ENCODE measurements at places on chromosomes 13 and 19.
A peak's percentile ranks its signal among the peaks of the same experiment; 100 is the strongest.

GRCh38 chr19:7258041-7258839 is 36.0 kb downstream of the INSR start:
- no peak for DNase-seq

- no peak for DNase-seq
These were observed 12.3 kb downstream of the GATAD2A start for GRCh38 chr19:19417628-19418245.

DNA sequence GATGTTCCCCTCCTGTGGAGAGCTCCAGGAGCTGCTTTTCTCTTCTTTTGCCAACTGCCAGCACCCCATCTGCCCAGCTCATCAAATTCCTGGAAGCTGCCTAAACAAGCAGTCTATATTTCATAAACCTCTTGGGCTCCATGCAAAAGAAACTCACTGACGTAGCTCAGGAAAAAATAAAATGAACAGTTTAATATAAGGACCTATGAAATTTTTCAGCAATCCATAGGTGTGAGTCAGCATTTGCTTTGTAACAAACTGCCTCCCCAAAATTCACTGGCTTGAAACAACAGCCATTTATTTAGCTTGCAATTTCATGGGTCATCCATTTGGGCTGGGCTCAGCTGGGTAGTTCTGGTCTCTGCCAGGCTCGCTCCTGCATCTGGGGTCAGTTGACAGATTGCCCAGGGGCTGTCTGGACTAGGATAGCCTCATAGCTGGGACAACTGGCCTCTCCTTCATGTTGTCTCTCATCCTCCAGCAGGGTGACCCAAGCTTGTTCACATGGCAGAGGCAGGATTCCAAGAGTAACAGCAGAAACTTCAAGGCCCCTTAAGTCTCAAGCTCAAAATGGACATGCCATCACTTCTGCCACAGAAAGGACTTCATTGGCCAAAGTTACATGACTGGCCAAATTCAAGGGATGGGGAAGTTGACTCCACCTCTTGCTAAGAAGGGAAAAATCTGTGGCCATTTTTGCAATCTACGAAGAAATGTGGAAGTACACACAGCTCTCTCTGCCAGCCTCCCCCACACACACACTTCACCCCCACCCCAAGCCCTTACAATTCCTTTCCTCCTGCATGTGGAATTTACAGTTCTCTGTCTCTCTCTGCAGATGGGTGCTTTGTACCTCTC is 7.9 kb upstream of the PVR start:
- no peak for DNase-seq

DNA sequence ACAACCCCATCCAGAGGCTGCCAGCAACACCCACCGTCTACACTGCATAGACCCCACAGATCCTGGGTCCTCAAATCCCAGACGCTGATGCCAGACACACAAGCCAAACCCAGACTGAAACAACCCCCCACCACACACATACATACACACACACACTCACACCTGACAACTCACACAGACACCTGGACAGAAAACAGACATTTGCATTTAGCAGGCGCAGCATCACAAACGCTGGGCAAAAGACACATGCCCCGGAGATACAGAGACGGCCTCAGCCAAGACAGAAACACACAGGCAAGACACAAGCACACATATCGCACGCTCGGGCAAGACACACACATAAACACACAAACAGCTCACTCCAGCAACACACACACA is 1.3 kb downstream of the BBC3 start:
- no peak for DNase-seq

GRCh38 chr13:74093691-74094090 is 40.5 kb downstream of the KLF12 start:
- DNase-seq = no peak

DNA sequence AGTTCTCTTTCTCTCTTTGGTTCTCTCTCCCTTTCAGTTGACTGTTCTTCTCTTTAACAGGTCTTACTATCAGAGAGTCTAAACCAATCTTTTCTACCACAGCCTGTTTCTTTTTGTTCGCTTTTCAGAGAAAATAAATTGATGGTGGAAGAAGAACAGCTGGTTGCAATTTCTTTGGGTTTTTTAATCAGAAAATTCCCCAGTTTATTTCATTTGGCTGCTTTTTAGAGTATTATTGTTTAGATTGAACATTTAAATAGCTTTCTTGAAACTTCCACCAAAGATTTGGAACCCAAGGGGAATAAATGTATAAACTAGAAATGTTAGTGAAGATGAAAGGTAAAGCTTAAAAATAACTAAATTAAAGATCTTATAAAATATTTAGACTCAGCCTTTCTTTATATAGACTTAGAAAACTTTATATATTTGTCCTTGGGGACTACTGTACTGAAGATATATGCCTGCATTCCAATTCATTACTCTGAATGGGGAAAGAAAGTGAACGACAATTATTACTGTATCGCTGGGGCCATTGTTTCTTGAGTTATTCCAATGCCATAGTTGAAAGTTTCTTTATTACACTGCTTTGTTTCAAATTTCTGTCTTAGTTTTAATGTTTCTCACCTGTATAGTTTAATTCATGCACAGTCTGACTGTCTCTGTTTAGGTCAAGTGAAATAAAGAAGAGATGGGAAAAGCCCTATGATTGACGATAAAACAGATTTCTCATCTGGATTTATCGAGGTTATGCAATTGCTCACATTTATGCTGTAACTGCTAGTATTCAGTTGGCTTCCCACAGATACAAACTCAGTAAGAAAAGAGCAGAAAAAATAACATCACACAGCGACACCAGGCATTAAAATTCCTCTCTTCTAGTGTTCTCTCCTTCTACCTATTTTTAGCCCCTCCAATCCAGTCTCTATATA is 169.4 kb upstream of the CSNK1A1L start:
- no peak for DNase-seq

DNA sequence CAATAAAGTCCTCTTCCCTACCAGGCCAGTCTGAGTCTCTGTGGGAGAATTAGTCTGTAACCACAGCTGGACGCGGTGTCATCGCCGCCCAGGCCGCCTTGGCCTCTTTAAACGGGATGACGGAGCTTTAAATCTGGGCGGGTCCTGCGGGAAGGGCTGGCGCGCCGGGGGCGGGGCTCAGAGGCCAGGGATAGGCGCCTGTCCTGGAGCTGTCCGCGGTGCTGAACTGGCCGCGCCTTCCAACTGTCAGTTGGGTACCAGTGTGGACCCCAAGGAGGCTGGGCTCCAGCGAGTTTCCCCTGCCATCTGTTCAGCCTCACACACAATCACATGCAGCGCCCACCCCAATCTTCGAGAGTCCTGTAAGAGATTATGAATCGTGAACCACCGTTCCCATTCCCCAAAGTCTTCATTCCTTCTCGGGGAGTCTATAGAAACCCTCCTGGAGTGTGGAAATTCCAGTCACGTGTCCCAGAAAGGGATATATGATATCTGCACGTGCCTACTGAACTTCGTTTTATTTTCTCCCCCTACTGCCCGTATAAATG is 11.5 kb downstream of the APLP1 start:
- peak; percentile 75 for DNase-seq

DNA sequence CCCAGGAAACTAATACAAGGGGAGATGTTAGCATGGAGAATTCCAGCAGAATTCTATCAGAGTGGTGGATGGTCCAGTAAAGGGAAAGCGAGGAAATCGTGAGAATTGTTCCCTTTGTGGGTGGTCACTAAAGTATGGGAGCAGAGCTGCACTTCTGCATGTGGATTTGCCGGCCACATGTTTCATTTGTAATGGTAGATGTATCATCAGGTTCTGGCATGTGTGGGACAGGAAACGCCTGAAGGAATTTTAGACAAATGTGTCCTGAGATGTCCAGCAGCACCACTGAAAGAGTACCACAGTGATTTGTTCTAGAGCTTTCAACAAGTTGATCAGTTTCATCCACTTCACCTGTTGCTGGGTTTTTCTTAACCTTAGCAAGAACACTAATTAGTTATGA is 308.4 kb downstream of the SHISA2 start:
- DNase-seq = no peak

- no peak for DNase-seq
These were observed at the start of gene LRG1 for GRCh38 chr19:4539693-4540581. TSS of gene LRG1 (minus strand) at chr19:4540036. CDS start at chr19:4540013, 23 bp downstream.

GRCh38 chr13:21077076-21077787 is 15.8 kb upstream of the LATS2 start:
- no peak for DNase-seq

GRCh38 chr13:33258808-33259193 is 26.8 kb downstream of the STARD13 start:
- DNase-seq = no peak

DNA sequence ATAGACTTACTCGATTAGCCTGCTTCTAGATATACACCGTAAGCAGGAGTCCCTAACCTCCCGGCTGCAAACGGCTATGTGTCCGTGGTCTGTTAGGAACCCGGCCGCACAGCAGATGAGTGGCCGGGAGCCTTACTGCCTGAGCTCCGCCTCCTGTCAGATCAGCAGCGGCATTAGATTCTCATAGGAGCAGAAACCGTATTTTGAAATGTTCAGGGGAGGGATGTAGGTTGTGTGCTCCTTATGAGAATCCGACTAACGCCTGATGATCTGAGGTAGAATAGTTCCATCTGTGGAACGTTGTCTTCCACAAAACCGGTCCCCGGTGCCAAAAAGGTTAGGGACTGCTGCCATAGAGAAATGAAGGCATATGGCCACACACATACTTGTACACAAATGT is 1491.9 kb downstream of the SLITRK5 start:
- no peak for DNase-seq

DNA sequence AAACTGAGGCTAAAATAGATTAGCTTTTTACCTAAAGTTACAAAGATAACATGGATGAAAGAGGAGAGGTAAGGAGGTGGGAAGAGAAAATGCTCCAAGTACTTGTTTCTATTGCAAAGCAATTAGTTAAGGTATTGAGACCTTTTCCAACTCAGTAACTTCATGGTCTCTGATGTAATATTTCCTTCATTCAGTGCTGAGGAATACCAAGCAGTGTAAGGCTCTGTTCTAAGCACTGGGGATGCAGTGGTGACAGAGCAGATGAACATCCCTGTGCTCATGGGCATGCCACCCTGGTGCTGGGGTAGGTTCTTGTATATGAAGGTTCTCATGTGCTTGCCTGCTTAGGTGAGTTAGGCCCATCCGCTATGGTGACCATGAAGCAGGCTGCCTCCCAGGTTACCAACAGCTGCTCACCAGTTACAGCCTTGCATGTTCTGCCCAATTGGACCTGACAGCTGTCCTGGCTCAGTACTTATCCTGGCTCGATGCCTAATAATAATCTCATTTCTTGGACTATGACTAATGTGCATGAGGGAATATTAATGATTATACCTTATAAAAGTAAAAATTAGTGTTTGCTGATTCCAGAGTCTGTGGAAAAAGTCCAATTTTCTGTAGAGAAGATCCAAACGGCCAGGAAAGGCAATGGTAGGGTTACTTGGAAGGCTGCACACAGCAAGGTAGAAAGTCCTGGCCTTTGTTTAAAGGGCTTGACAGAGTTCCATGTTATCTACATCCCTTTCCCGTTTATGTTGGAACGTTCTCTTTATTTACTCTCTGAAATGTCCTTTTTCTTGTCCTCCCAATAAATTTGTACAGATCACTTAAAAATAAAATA is 48.3 kb downstream of the LATS2 start:
- DNase-seq = no peak

- no peak for DNase-seq
These were observed 22.5 kb downstream of the LTBP4 start for GRCh38 chr19:40623403-40624251.

DNA sequence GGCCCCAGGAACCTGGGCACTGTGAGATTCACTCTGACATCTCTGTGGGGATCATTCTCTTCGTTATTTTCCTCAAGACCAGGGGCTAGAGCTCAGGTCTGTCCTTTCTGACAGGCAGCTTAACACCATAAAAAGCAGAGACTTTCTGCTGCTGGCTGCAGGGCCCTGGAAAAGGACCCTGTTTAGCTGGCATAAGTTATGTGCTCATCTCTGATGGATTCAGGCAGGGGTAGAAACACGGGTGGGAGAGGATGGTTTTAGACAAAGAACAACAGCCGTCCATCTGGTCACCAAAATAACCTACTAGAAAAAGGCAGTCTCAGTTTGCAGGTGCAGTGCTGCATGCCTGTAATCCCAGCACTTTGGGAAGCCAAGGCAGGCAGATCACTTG is 2.3 kb upstream of the GPI start:
- DNase-seq = no peak

DNA sequence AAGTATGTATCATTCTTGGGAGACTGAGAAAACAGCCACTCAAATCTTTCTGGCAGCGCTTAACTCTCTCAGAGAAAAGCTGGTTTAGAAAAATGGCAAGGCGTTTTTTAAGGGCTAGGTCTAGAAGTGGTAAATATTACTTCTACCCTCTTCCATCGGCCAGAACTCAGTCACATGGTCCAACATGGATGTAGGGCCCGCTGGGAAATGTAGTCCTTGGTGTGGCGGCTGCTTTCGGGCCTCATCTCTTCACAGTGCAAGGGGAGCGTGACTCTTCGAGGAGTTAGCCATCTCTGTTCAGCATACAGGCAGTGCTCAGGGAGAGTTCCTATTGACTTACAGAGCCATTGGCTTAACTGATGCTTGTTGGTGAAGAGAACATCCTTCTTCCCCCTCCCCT is 6.3 kb downstream of the VSTM2B start:
- DNase-seq = no peak

GRCh38 chr13:76542176-76542575 is 344.0 kb downstream of the KCTD12 start:
- no peak for DNase-seq

- DNase-seq = no peak
These were observed 108.9 kb downstream of the RBM26 start for GRCh38 chr13:79297128-79297527.

GRCh38 chr19:28988066-28988465 is 224.9 kb downstream of the UQCRFS1 start:
- no peak for DNase-seq

- peak; percentile 58 for DNase-seq
These were observed 6.0 kb downstream of the RCN3 start for GRCh38 chr19:49533551-49534488.

- no peak for DNase-seq
These were observed 99.0 kb upstream of the TSHZ3 start for GRCh38 chr19:31448221-31448657.

DNA sequence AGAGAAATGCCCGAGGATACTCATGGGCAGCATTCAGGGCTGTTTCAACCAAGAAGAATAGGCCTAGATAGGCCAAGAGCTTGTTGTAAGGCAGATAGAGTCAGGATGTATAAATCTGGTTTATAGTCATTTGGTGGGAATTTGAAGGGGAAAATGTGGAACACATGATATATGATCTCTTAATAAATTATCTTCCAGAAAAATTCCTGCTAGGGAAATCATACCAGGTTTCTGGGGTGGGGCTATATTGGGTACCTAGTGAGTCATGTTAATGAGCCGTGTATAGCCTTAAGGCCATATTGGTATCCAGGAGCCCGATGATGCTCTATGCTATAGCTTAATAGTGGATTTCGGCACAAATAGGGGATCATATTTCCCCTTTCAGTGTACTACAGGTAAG is 51.5 kb upstream of the HTR2A start:
- DNase-seq = no peak

DNA sequence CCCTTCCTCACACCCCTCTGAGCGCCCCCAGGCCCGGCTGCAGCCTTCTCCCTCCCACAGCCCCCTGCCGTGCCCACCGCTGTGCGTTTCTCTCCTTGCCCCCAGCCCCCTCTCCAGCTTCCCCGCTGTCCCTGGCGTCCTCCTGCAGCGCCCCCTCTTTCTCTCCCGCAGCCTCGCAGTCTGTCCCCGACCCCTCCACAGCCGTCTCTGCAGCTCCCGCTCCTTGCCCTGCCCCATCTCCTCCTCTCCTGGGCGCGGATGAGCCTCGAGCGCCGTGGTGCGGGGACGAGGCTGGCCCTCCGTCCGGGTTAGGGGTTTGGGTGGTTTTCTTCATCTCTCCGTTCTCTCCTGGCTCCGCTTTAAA is 1.1 kb downstream of the KMT5C start:
- DNase-seq = no peak
